ENCODE measurements at places on chromosomes 13 and 19.
A peak's percentile ranks its signal among the peaks of the same experiment; 100 is the strongest.

GRCh38 chr13:111610081-111610480 is 289.6 kb downstream of the TEX29 start:
- DNase-seq = no peak

- no peak for DNase-seq
These were observed 191.9 kb upstream of the MIR17HG start for GRCh38 chr13:91155512-91156114.

GRCh38 chr19:46176116-46176860 is 28.2 kb downstream of the IGFL2 start:
- no peak for DNase-seq

DNA sequence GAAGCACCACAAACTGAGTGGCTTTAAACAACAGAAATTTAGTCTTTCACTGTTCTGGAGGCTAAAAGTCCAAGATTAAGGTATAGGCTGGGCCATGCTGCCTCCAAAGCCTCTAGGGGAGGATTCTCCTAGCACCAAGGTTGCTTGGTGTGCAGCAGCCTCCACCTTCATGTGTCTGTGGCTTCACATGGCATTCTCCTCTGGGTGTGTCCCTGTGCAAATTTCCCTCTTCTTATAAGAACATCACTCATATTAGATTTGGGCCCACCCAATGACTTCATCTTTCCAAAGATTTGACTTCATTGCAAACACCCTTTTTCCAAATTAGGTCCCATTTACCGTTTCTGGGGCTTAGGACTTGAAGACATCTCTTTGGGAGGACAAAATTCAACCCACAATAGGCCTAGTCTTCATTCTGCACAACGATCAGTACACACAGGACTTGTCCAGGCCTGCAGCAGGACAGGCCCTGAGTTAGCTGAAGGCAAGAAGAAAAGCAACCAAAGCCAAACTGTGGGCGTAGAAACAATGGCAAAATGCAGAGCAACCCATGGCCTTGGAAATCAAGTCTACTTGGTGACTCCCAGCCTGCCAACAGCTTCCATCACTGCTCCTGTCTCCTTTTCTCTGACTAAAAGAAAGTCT is 521.2 kb upstream of the NBEA start:
- DNase-seq = no peak

GRCh38 chr19:41144403-41144802 is 30.2 kb downstream of the CYP2F1 start:
- DNase-seq = peak; percentile 77

GRCh38 chr19:2631213-2631821 is 71.2 kb downstream of the GNG7 start:
- DNase-seq = no peak

DNA sequence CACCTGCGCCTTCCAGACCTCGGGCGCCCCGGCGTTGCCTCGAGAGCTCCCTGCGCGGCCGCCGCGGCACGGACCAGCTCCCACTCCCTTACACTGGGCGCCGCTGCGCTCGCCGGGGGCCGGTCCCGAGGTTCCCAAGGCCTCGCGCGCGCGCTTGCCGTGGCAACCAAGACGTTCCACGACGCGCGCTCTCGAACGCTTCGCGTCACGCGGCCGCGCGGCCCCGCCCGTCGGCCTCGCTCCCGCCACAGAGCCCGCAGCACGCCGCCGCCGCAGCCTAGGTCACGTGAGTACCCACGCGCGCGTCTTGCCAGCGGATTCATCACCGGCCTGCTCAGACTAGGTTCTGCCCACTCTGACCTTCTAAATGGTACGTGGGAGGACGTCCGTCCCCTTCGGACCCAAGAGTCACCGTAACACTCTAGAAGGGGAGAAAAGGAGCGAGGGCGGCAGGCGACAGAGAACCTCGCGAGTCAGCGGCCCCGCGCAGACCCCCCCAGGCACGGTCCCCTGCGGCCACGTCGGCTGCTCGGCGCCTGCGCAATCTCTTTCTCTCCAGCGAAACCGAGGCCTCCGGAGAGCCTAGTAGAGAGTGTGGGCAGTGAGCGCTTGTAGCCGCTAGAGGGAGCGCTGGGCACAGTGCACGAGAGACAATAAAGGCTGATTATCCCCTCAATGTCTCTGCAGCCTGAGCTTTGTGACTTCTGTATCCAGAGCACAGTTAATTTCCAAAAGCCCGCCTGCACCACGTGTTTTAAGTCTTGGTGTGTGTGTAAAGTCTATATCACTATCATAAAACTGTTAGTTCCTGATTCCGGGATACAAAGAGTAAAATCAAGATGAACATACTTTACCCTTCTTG is at the start of gene SPART:
SPART (minus strand) TSS at position 173 of the 862 bp plus-strand sequence. CDS start 10,564 bp downstream, outside the sequence.
- peak; percentile 64 for DNase-seq

GRCh38 chr13:84255226-84255797 is 373.0 kb upstream of the SLITRK1 start:
- DNase-seq = no peak

DNA sequence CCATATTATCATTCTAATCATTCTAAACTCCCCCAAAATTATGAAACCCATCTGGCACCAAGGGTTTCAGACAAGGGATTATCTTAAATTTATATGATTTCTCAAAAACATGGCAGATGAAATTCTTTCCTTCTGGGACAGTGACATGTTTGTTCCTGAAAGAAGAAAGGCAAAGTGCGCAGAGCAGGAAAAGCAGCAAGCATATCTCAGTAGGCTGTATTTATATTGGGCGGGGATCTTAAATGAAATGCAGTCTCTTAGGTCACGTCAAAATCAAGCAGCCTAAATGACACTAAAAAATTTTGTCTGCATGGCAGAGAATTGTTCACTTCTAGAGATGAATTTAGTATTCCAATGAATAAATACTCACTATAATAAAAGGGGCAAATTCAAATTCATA is 49.3 kb downstream of the RCBTB2 start:
- DNase-seq = no peak

- no peak for DNase-seq
These were observed 3.0 kb downstream of the TM6SF2 start for GRCh38 chr19:19269952-19270694.

- DNase-seq = no peak
These were observed 169.2 kb upstream of the TSHZ3 start for GRCh38 chr19:31518216-31519020.

DNA sequence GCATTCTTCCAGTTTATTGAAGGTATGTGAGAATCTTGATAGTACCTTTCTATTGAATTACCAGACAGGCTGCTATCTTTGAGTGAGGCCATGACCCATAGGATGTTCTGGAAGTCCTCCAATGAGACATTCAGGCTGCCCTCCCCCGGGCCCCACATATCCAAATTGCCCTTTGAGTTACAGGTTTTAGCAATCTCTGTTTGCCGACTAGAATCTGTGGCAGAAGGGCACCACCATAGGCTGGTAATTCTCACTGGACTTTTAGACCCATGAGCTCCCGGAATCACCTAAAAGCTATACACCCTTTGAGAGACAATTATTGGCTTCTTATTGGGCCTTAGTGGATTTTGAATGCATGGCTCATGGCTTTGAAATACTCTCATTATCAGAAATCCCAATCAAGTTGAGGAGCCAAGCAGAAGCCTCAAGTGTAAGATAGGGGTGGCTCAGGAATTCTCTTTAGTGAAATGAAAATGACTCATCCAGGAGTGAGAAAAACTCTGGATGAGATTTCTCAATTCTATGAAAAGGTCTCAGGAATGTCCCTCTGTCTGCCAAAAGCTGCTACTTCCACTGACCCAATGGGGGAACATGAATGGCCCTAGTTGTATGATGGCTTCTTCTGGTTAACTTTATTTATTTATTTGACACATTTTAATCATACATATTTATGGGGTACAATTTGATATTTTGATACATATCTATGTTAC is 172.1 kb upstream of the CSNK1A1L start:
- DNase-seq = no peak

- no peak for DNase-seq
These were observed 12.9 kb upstream of the USE1 start for GRCh38 chr19:17202249-17202648.

GRCh38 chr19:30430206-30430734 is 58.1 kb downstream of the ZNF536 start:
- DNase-seq = no peak

DNA sequence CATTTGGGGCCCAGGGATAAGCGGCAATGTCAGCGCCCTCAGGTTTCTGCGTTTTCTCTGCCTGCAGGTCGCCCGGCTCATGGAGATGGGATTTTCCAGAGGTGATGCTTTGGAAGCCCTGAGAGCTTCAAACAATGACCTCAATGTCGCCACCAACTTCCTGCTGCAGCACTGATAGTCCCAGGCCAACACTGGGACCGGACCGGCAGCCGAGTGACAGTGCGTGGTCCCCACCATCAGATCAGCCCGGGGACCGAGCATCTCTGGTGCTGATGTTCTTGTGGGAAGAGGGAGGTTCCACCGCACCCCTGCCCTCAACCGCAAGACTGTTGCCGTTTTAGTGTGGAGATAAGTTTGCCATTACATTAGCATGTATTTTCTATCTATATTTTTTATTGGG is 78.0 kb upstream of the GPR183 start:
- no peak for DNase-seq

DNA sequence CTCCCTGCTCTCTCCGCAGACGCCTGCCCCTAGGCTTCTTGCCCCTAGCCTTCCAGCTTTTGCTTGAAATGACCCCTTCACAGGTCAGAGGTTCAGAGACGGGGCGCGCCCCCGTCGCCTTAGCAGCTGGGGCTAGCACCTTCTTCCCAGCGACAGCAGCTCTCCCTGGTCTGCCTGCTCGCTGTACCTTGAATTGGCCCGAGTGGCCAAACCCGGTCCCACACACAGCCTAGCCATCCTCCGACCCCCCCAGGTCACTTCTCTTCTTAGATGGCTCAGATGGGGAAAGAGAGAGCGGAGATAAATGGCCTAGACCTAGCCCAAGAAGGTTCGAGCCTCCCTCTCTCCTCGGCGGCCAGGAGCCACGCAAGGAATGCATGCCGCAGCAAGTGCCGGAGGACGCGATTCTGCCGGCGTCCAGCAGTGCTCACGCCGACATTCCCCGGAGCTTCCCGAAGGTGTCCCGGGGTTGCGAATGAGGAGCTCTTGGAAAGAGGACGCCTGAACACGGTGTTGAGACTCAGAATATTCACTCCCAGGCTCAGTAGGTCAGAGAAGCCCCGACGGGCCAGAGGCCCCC is 1.3 kb downstream of the CDX2 start:
- no peak for DNase-seq

- DNase-seq = no peak
These were observed 63.8 kb downstream of the KCNRG start for GRCh38 chr13:50078895-50079654.

DNA sequence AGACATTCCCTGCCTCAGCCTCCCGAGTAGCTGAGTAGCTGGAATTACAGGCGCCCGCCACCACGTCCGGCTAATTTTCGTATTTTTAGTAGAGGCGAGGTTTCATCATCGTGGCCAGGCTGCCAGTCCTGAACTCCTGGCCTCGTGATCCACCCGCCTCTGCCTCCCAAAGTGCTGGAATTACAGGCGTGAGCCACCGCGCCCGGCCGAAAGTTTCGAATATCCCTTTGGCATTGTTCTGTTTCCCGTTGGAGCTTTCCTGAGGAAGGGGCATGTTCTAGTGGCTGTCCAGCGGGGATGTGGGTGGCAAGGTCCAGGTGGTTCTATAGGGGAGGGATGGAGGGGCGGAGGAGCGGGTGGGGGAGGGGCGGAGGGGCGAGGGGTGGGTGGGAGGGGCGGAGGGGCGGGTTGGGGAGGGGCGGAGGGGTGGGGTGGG is 2.1 kb upstream of the BSG start:
- DNase-seq = no peak

GRCh38 chr13:34805347-34805746 is 136.7 kb upstream of the NBEA start:
- no peak for DNase-seq

GRCh38 chr13:85287528-85287927 is 511.7 kb downstream of the SLITRK6 start:
- DNase-seq = no peak

DNA sequence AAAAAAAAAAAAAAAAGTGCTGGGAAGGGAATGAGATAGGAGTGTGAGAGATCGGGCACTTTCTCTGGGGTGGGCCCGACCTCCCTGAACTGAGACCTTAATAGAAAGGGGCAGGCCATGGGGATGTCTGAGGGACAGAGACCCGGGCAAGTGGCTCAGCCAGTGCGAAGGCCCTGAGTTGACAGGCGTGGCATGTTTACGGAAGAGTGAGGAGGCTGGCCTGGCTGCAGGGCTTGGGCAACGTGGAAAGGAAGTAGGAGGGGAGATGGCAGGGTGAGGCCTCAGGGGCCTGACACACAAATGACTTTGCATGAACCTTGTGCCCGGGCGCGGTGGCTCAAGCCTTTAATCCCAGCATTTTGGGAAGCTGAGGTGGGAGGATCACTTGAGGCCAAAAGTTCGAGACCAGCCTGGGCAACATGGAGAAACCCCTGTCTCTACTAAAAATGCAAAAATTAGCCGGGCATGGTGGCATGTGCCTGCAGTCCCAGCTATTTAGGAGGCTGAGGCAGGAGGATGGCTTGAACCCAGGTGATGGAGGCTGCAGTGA is 13.9 kb downstream of the FCHO1 start:
- DNase-seq = no peak

- DNase-seq = no peak
These were observed 27.2 kb downstream of the EPN1 start for GRCh38 chr19:55702131-55702627.

GRCh38 chr13:50713523-50714248 is 129.8 kb downstream of the DLEU7 start:
- DNase-seq = no peak

GRCh38 chr13:29752175-29752574 is 98.2 kb downstream of the UBL3 start:
- DNase-seq = no peak

DNA sequence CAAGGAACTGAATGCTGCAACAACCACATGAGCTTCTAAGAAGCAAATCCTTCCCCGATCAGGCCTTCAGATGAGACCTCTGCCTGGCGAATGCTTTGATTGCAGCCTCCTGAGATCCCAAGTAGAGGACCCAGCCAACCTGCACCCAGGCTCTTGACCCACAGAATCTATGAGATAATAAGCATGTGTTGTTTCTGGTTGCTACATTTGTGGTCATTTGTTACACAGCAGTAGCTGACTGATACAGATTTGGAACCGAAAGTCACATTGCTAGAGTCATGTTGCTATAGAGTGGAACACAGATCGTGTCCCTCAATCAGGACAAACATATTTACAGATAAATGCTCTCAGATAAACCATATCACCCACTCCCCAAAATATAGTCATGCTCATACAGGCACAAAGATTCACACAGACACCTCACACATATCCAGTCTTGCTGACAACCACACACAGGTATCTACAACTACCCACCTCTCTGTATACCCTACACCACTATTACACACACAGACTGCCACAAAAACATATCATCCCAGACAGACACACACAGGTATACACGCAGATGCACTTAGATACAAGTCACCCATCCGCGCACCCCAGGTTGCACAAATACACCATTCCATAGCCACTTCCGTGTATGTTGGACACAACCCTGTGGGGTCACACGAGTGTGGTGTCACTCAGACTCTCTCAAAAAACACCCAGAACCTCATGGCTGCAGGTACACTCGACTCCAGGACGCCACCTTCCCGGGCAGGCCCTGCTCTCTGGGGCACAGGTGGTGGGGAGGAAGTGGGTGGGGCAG is 5.5 kb downstream of the DIRAS1 start:
- no peak for DNase-seq

- DNase-seq = no peak
These were observed 98.7 kb upstream of the KL start for GRCh38 chr13:32917504-32917903.

- DNase-seq = no peak
These were observed 595 bp upstream of the GPR183 start for GRCh38 chr13:99307648-99308339.

GRCh38 chr19:35560677-35561076 is 2.8 kb downstream of the ATP4A start:
- DNase-seq = no peak

- DNase-seq = no peak
These were observed 21.3 kb upstream of the LPAR6 start for GRCh38 chr13:48434200-48434599.

Measured in activated CD8-positive, alpha-beta memory T cell treated with anti-CD3 and anti-CD28 coated beads for 1 hour (primary cell).